ENCODE measurements at places on chromosomes 6 and 20.

DNA sequence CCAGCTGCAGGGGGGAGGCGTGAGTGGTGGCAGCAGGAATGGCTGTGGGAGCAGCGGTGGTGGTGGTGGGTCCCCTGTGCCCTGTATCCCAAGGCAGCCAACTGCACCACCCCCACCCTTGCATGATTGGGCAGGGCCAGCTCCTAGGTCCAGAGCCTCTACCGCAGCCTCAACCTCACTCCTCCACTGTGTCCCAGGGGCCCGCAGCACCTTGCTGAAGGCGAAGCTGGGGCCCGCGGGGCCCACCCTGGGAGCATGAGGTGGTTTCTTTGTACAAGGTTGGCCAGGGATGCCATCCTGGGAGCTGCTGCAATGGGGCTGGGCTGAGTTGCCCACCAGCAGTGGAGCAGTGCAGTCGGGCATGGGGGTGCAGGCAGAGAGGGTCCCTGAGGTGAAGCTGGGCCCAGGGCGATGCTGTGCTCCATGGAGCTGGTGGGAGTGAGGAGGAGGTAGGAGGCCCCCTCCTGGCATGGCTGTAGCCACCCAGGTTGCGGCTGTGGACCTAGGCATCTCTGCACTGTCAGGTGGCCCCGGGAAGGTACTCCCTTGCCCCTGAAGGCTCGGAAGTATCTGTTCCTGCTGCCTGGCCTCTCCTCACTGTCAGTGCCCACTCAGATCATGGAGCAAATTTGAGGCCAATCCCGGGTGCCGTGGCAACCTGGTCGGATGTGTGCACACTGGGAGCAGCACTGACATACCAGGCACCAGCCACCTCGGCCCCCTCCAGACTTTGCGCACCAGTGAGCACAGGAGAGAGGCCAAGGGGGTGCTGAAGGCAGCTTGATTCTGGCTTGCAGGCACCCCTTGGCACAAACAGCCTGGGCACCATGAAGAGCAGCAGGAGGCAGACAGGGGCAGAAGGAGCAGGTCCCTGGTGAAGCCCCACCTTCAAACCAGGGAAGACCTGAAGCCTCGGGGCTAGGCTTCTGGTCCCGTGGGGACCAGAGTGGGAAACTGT is 60.2 kb upstream of the L3MBTL3 start:
- no peak for DNase-seq

GRCh38 chr6:144590532-144590931 is 305.4 kb downstream of the UTRN start:
- DNase-seq = no peak

DNA sequence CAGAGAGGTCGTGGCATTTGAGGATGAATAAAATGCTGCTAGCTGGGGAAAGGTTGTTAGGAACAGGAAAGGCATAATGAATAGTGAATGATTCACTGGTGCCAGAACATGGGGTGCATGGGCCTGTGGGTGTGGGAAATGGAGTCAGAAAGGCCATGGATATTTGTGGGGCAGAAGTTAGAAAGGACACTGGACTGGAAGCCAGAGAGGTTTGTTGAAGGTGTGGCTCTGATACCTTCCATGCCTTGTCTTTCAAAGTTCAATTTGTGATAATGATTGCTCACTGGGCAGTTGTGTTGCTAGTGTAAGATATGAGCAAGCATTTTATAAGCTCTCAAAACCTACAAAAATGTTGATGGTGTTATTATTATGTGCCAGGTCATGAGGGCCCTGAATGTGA is 32.7 kb downstream of the LRRC1 start:
- no peak for DNase-seq

- DNase-seq = no peak
These were observed 100.7 kb downstream of the RIN2 start for GRCh38 chr20:19858466-19859371.

GRCh38 chr6:142676027-142676443 is 268.9 kb downstream of the HIVEP2 start:
- no peak for DNase-seq

DNA sequence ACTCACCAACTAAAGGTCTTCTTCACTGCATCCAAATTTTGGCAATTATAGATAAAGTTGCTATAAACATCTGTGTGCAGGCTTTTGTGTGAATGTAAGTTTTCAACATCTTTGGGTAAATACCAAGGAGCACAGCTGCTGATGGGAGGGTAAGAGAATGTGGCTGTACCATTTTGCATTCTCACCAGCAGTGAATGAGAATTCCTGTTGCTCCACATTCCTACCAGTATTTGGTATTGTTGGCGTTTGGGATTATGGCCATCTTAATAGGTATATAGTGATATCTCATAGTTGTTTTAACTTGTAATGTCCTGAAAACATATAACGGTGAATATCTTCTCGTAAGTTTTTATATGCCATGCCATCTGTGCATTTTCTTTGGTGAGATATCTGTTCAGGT is 69.3 kb downstream of the ILRUN start:
- DNase-seq = no peak

DNA sequence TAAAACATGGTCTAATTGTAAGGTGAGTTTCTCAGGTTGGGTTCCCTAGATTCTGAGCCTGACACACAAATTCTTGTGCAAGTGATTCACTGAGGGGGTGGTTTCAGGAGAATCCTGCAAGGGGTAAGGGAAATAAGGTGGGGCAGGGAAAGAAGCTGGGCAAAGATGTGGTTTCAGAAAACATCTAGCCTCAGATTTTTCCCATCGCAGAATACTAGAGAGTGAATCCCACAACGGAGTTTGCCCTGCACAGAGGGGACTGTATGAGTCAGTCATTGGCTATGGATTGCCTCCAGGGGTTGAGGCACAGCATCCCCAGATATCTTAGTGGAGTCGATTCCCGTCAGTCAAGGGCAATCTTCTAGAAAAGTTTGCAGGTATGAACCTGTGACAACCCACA is 65.2 kb downstream of the PRL start:
- no peak for DNase-seq

DNA sequence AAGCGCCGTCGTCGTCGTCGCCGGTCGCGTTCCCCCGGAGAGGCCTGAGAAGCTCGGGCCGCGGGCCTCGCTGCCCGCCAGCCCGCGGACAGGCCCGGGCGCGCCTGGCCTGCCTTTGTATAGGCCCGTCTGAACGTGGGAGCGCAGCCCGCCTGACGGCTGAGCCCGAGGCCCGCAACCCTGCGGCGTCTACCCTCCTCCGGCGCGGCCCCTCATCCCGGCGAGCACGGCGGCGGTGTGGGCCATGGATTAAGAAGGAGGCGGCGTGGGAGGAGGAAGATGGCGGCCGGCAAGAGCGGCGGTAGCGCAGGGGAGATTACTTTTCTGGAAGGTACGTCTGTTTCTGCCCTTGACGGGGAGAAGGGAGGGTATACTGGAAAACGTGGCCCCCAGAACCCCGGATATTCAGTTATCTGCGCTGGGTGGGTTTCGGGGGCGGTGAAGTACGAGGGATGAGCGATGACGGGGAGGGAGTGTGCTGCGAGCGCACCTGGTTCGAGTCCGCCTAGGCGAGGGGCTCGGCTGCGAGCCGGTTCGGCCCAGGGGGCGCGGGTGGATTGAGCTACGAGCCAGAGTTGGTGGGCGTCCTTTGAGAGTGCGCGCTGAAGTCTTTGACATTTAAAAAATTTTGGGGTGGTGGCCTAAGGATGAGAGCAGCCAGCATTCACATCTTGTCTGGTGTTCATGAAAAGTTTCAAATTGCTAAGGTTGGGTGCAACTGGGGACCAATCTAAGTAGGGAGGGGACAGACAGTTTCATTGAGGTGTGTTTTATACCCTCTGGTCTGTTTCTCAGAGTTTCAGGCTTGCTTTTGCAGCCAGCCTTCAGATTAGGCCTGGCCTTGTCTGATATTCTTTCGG is 796 bp downstream of the SENP6 start:
- peak; percentile 71 for DNase-seq
